ENCODE measurements at places on chromosomes 11 and 22. TPM values are rescaled to one million over a fixed set of nuclear protein-coding genes. Genes with fewer than 3 reads are reported as not detected.

- DNase-seq, result no peak
Measured at GRCh38 chr22:44193535-44193891, 12.8 kb downstream of the PARVG start.

DNA sequence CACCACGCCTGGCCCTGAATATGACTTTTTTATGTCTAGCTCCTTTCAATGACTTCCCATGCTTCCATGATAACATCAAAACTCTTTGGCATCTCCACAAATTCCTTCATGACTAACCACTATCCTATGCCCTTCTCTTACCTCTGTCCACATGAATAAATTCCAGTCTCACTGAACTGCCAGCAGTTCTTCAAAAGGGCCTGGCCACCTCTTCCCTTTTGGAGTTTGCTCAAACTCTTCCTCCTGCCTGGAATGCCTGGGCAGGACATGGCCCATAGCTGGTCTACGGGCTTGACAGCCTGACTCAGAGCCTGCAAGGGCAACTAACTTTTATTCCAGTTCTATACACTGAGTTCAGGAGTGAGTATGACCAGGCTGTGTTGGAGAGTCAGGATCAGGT is 41.8 kb upstream of the ZBTB16 start:
- no peak for DNase-seq

- DNase-seq, result no peak
Measured at GRCh38 chr22:43956805-43957463, 1.7 kb downstream of the SAMM50 start.

DNA sequence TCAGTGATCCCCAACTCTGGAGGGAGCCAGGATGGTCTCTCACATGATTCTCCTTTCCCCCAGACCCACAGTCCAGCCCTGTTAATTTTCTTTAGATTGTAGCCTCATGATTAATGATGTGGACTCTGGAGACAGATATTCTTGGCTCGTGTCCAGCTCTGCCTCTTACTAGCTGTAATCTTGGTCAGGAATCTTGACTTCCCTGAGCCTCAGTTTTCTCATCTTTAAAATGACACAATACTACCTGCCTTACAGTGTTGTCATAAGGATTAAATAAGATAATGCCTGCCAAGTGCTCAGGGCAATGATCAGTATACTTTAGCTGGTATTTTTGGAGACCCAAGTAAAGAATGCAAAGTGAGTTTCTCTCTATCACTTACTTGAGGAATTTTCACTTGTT is 60.0 kb downstream of the SPECC1L start:
- no peak for DNase-seq

GRCh38 chr11:28259177-28259843 is 151.1 kb downstream of the METTL15 start:
- no peak for DNase-seq

- no peak for DNase-seq
Measured at GRCh38 chr11:97136067-97136466, 746.3 kb downstream of the JRKL start.

GRCh38 chr11:44203270-44204043 is 106.5 kb downstream of the ALX4 start:
- no peak for DNase-seq

DNA sequence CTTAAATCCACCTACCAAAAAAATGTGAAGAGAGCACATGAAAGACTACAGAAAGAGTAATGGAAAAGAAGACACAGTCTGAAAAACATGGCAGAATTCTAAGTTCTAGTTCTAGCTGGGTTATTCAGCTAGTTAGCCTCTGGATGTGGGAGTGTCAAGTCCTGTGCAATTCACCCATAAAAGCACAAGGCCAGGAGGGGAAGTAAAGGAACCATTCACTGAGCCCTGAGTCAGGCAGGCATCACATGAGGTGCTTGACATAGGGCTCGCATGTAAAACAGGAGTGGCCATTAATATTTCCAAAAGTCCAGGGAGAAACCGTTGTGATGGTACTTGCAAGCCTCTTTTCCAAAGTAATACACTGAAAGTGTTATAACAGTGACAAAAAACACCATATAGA is 103.7 kb downstream of the GAB2 start:
- DNase-seq, result no peak

The RFPL2 gene
- total RNA-seq, result not detected

DNA sequence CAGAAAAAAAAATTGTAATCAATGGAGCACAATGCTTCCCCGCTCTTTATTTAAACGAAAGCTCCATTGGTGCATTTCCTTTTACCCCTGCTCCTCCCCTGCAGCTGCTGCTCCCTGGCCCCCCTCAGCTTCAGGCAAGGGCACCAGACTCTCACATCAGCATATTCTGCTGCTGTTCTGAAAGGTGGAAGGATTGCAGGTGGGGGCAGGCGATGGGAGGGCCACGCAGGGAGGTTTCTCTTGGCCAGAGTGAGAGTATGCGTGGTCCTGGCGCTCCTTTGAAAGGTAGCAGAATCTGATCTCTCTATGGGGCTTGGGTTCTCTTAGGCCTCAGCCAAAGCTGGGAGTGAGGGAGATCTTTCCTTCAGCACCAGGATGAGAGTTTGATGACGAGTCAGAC is 240.9 kb upstream of the CADM1 start:
- no peak for DNase-seq

DNA sequence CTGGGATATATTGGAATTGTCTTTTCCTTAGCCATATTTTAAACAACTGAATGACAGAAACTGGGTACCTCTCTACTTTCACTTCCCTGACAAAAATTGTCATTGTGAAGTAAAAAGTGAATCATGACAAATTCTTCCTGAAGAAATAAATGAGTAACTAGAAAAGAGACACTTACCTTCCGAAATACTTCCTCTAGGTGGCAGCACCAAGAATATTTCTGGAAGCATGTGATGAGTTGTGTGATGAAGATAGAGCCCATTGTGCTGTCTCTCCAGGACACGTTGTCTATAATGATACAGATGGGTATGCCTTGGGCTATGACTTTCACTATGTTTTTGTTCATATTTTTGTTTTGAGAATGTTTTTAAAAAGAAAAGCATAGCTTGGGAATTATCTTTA is 21.5 kb downstream of the CASP4 start:
- no peak for DNase-seq

The BTG4 gene
- not detected for total RNA-seq

- DNase-seq, result no peak
Measured at GRCh38 chr11:131993246-131993645, 622.8 kb downstream of the NTM start.

DNA sequence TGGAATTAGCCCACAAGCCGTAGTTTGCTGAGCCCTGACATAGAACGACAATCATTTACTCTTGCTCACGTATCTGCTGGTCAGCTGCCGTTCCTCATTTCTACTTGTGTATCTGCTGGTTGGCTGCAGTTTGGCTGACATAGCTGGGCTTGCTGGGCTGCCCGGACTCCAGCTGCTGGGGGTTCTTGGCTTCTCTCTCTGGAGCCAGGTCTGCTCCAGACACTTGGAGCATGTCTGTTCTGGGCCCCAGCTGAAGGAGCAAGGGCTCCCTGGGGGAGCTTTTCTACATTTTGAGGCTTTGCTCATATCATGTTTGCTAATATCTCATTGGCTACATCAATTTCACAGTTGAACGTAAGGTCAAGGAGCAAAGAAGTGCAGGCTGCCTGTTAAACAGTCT is 47.3 kb downstream of the PRDM11 start:
- no peak for DNase-seq

The CHADL gene
- 7.7 TPM for total RNA-seq

DNA sequence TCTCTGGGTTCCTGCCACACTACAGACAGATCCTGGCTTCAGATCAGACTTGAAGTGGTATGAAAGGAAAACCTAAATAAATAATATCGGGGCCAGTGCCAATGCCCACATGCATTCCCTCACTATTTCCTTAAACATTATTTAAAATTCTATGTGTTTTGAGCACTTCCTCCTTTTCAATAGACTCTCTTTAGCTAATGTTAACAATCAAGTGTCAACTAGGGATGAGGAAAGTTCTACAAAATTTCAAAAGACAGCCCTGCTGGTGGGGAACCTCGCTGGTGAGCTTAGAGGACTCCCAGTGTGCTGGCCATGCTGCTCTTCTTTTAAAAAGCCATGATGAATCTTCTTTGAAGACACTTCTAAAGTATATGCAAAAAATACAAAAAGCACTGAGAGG is 87.5 kb downstream of the ENTHD1 start:
- DNase-seq, result no peak

- DNase-seq, result peak; percentile 82
Measured at GRCh38 chr11:61797263-61797944, 4.7 kb downstream of the FEN1 start.

The MRGPRX3 gene
- not detected for total RNA-seq

The MAML2 gene
- total RNA-seq, result 6.8 TPM

The MS4A12 gene
- total RNA-seq, result not detected

- no peak for DNase-seq
Measured at GRCh38 chr11:25958045-25958444, 373.9 kb upstream of the ANO3 start.

GRCh38 chr11:21622566-21622965 is 570.3 kb upstream of the ANO5 start:
- no peak for DNase-seq

DNA sequence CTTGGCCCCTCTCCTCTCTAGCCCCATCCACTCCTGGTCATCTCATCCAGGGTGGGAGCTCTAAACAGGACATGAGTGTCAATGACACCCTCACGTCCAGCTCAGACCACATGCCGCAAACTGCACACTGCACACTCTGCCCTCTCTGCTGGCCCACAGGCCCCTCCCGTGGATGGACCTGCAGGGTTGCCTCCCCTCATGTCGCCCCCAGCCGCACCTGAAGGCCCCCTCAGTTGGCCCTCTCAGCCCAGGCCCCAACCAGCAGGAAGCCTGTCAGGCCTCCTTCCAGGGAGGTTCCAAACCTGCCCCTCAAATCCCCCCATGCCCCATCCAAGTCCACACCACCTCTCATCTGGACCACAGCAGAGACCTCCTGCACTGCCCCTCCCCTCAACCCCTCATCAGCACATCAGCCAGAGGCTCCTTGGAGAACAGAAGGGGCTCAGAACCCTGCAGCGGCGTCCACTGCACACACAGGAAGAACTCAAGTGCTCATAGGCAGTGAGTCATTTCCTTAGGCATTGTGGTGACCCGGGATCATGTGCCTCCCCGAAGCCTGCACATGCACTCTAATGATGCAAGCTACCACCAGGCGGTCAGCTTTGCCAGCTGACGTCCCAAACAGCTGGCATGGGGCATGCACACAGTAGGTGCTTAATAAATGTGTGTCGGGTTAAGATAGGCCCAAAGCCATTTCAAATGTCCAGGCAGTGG is 12.9 kb upstream of the CDKN1C start:
- peak; percentile 76 for DNase-seq

GRCh38 chr11:92711926-92712325 is 257.5 kb upstream of the MTNR1B start:
- DNase-seq, result no peak

DNA sequence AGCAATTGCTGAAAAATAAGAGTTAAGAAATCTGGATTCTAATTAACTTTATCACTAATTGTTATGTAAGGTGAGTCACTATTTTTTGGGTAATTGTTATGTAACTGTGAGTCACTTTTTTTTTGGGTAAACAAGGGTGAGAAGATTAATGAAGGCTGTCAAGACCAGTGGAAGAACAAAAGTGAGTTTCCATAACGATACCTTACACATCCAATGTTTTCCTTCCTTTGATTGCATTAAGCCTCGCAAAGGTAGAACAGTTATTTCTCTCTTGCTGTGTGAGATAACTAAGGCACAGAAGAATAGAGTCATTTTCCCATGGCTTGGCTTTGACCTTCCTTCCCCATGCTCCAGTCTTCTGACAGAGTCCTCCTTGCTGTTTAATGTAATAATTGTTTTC is 374.7 kb downstream of the DDX10 start:
- no peak for DNase-seq

- DNase-seq, result no peak
Measured at GRCh38 chr22:37884420-37884819, 21.7 kb upstream of the MICALL1 start.

- no peak for DNase-seq
Measured at GRCh38 chr11:128179512-128179911, 407.8 kb downstream of the ETS1 start.

GRCh38 chr11:110269996-110270395 is 26.4 kb downstream of the RDX start:
- DNase-seq, result no peak

GRCh38 chr11:12243486-12243885 is 133.1 kb downstream of the MICAL2 start:
- no peak for DNase-seq

GRCh38 chr11:37571246-37571645 is 973.2 kb upstream of the RAG2 start:
- DNase-seq, result no peak

The LDHAL6A gene
- total RNA-seq, result not detected

The VPS51 gene
- total RNA-seq, result 70.1 TPM

DNA sequence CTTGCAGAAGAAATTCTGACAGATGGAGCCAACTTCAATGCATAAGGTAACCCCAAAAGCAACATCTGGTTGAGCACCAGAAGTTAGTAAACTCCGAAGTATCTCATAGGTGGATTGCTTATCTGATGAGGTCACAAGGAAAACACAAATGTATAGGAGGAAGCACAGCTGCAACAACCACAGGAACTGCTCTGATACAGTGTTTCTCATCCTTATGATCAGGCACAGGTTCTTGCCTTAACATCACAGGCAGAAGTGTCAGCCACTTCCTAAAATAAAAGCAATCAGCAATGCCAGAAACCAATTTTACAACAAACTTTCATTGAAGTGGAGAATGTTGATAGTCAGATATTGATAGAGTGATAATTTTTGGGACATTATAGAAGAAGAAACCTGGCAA is 530.3 kb upstream of the FAT3 start:
- no peak for DNase-seq

All from left cardiac atrium (tissue), 4 donors.